ENCODE measurements at places on chromosomes 2 and 18.

- H3K4me1 ChIP-seq = peaks cover 29% of the 10 kb centered on the region
- no peak overlapping the region for H3K27ac ChIP-seq
- peak; percentile 84 for DNase-seq
- no peaks in the 10 kb centered on the region for H3K36me3 ChIP-seq
These were observed 9.7 kb downstream of the XDH start for GRCh38 chr2:31404827-31405226.

- no peak overlapping the region for H3K27ac ChIP-seq
- no peaks in the 10 kb centered on the region for H3K4me1 ChIP-seq
- no peaks in the 10 kb centered on the region for H3K36me3 ChIP-seq
- H3K27me3 ChIP-seq = peaks cover 10% of the 10 kb centered on the region
These were observed 5.3 kb downstream of the CD8A start for GRCh38 chr2:86785456-86785855.

DNA sequence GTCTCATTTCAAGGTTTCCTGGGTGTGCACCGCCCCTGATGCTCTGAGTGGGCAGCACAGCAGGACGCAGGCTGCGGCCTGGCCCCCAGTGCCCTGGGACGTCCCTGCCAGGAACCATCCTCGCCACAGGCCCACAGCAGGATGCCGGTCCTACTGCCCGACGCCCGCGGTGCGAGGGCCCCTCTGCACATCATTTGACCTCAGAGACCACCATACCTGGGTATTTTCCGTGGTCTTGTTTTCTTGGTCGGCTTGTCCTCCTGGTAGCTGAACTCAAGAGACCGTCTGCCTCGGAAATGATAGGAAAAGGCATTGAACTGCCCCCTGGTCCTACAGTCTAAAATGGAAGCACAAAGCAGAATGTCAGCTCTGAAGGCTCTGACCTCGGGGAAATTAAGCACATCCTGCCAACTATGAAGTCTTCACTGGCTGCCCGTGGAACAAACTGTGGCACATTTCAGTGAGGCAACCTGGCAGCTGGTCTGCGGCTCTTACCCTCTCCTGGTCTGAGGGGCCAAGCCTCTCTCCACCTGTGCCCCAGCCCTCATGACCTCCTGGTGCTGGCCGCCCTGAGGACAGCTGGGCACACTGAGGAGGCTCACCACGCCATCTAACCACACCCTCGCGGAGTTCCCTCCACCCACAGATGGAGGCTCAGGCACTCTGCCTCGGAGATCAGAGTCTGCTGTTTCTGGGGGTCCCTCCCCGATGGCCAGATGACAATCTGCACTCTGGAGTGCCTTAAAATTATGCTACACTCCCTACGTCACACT is 105.0 kb downstream of the PXDN start:
- H3K4me3 ChIP-seq = no peak overlapping the region
- no peak for DNase-seq
- H3K27ac ChIP-seq = no peak overlapping the region
- no peaks in the 10 kb centered on the region for H3K4me1 ChIP-seq
- no peaks in the 10 kb centered on the region for H3K36me3 ChIP-seq
- no peaks in the 10 kb centered on the region for H3K27me3 ChIP-seq

GRCh38 chr18:79503406-79503805 is 107.7 kb downstream of the NFATC1 start:
- no peak overlapping the region for H3K4me3 ChIP-seq
- no peaks in the 10 kb centered on the region for H3K27me3 ChIP-seq
- no peaks in the 10 kb centered on the region for H3K4me1 ChIP-seq
- DNase-seq = peak; percentile 19
- no peak overlapping the region for H3K27ac ChIP-seq
- no peaks in the 10 kb centered on the region for H3K36me3 ChIP-seq
